Activated CD4-positive, CD25-positive, alpha-beta regulatory T cell (primary cell): ENCODE measurements at places on chromosomes 11 and 22.

DNA sequence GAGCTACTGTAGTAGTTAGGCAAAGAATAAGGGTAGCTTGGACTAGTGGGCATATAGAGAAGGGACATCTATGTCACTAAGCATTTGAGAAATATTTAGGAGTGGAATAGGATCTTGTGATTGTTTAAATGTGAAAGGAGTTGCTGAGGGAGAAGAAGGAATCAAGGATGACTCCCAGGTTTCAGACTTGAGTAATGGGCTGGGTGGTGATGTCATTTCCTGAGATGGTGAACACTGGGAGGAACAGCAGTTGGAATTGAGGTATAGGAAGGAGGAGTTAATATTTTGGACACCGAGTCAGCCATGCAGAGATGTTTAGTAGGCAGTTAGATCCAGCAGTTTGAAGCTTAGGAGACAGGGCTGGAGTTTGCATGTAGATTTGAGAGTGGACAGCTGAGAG, 40.1 kb downstream of the REXO2 start:
- no peak for DNase-seq

DNA sequence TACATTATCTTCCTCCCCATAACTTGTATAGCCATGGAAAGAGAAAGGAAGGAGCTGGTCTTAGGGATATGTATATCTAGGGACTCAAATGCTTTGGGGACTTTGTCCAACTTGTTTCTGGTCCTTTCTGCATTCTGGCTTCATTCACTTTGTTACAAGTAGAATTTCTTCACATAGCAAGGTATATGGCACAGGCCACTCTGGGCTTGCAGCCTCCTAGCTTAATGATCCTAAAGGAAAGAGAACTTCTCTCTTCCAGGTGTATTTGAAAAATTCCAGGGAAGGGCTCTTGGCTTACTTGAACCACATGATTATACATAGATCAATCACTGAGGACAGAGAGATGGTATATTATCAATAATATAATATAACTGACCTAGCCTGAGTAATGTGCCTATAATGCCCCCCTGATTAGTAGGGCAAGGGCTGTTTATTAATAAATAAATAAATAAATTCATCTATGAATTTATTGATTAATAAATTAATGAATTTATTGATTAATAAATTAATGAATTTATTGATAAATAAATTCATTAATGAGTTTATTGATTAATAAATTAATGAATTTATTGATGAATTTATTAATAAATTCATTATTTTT, 48.2 kb upstream of the CEP295 start:
- no peak for DNase-seq

DNA sequence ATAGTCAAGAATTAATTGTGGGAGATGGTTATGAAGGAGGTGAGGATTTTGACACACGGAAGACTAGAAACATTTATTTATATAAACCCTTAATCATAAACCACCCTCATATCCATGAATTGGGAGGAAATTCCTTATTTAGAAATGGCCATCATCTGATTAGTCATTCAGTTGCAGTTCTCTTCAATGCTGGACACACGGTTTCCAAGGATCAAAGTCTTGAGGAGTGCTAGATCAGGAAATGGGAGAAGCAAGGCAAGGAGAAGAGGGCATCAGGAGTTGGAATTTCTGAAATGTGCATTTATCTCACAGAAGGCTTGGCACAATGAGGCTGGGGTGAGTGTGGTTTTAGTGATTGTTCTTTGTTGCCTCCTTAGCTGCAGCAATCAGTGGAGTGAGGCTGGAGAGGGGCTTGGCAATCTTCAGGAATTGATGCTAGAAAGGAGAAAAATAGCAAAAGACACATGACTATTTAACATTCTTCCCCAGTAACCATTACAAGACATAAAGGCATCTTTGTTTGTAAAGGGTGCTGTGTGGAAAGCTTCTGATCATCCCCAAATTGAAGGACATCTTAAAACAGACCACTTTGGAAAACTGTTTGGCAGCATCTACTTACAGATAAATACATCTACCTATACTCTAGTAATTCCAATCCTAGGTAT, 21.6 kb upstream of the GDPD4 start:
- no peak for DNase-seq

DNA sequence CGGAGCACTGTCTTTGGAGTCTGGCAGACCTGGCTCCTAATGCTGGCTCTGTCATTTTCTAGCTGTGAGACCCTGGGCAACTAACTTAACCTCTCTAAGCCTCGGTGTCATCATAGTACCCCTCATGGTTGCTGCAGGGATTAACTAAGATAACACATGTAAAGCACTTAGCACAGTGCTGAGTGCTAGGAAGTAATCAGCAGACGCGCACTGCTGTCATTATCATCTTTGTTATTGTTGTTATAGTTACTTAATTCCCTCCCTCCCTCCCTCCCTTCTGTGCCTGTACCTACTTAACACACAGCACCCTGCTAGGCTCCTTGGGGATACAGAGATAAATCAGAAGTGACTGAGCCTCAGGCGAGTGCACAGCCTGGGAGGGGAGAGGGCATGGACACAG, 104.7 kb upstream of the PITPNB start:
- DNase-seq = no peak

GRCh38 chr22:47795477-47796127, 1033.2 kb downstream of the TBC1D22A start:
- DNase-seq = no peak
